CD4-positive, alpha-beta T cell treated with Interleukin-17A for 1 hour (primary cell): ENCODE measurements at places on chromosomes 16 and 17.

GRCh38 chr16:67931712-67932461 lies at the start of gene CTRL:
TSS of gene CTRL (minus strand) at chr16:67931862. CDS start at chr16:67931852, 10 bp downstream.
- DNase-seq: no peak

GRCh38 chr17:20092261-20092867 lies 83.2 kb downstream of the SPECC1 start:
- no peak for DNase-seq

DNA sequence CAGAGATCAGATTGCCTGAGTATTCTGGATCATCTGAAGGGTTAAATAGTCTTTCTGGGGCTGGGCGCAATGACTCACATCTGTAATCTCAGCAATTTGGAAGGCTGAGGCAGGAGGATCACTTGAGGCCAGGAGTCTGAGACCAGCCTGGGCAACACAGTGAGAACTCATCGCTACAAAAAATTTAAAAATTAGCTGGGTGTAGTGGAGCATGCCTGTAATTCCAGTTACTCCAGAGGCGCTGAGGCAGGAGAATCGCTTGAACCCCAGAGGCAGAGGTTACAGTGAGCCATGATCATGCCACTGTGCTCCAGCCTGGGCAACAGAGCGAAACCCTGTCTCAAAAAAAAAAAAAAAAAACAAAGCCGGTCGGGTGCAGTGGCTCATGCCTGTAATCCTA lies 15.7 kb downstream of the MVP start:
- no peak for DNase-seq

- no peak for DNase-seq
Measured at GRCh38 chr17:41559548-41559947, 12.3 kb downstream of the KRT9 start.

DNA sequence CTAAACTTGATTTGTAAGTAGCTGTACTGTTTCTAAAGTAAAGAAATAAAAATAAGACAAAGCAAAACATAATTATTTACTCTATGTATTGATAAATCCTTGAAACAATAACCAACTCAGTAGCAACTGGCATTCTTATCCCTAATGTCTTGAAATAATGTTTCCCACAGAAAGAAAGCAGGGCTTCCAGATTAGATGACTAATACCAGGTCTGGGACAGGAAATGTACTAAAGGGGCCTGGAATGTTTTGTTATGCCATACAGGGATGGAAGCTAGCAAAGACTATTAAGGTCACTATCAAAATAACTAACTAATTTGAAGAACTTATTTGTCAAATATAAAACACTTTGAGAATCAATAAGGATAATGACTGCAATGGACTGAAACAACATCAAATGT lies 82.1 kb downstream of the CFDP1 start:
- no peak for DNase-seq

- no peak for DNase-seq
Measured at GRCh38 chr16:81442220-81442915, 2.2 kb upstream of the CMIP start.

GRCh38 chr17:40290629-40291280 lies 3.1 kb downstream of the CDC6 start:
- DNase-seq: peak; percentile 67

GRCh38 chr17:48453447-48453846 lies 23.4 kb upstream of the SKAP1 start:
- DNase-seq: peak; percentile 70

- DNase-seq: no peak
Measured at GRCh38 chr16:10862438-10862837, 14.6 kb upstream of the CIITA start.

DNA sequence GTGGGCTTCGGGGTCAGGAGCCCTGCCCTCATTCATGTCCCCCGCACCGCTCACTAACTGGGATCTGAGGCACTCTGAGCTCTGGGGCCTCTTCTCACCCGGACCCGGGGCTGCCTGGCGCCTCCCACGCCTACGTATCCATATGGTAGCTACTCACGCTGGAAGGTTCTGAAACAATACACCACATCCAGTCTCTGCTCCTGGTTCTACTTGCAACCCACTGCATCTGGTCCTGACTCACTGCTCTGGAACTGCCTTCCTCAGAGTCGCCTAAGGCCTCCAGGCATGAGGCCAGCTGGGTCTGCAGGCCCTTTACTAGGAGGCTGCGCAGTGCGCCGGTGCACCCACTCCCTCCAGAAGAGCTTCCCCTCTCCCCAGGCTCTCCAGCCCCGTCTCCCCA lies 18.1 kb downstream of the USP36 start:
- no peak for DNase-seq

DNA sequence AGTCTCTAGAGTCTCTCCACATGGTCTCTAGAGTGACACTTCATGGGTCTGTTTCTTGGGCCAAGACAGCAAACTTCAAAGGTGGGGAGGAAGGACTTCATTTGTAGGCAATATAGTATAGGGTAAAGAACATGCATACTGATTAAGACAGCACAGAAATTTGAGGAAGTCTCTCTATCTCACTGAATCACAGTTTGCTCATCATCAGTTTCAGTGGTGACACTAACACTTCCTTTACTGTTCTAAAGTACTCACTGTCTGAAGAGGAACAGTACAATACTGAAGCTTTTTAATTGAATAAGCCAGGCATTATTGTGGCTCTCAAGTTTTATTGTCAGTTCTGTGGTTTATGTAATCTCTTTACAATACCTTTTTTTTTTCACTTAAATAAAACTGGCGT lies 656.4 kb upstream of the CDH8 start:
- no peak for DNase-seq

DNA sequence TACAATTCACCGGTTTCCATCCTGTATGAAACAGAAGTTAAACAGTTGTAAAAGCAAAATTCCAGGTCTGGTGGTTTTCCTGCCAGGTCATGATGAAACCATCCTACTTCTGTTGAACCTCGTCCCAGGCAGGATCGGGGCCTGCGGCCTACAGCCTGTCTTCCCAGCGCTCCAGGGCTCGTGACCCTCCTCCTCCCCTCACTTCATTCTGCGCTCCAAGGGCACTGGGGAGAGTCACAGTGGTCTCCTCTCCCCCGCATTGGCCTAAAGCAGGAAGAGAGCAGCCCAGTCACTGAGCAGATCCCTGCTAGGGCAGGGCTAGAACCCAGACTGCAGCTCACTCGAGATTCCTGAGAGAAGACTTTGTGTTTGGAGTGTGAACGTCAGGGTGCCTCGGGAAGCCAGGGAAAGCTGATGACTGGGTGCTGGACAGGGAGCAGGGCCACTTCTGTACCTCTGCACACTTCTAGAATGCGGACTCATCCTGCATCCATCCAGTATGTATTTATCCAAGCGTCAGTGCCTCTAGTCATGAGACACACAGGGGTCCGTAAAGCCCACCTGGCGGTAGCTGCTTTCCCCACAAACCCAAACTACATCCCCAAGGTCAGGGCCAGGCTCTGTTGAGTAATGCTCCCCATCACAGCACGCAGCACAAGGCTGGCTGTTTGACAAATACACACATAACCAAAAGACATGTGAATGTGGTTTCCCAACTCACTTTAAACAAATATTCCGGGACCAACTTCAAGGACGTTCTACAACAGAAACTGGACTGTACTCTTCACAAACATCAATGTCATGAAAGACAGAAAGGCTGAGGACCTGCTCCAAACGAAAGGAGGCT lies 1.7 kb upstream of the ITGAE start:
- DNase-seq: no peak

DNA sequence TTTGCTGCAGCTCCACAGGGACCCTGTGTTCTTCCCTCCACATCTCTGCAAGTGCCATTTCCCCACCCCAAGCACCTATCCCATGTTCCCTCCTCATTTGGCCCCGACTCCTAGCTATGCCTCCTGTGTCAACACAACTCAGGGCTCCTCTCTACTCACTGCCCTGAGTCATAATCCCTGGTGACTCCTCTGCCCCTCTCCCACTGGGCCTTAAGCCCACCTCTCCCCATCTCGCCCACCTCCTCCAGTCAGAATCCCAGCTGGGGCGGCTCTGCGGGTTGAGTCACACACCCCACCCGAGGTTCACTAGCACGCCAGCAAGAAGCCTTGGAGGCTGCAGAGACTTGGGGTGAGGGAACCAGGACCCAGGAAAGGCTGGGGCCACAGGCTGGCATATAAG lies 346.2 kb downstream of the FOXL1 start:
- no peak for DNase-seq

DNA sequence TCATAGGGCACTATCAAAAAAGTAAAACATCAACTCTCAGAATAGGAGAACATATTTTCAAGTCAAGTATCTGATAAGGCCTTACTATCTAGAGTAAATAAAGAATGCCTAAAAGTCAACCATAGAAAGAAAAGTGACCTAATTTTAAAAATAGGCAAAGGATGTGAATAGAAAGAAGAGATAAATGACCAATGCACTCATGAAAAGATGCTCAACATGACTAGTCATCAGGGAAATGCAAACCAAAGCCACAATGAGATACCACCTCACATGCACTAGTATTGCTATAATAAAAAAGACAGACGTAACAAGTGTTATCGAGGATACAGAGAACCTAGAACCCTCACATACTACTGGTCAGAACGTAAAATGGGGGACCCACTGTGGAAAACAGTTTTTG lies 90.8 kb downstream of the DYNLRB2 start:
- no peak for DNase-seq

- DNase-seq: peak; percentile 75
Measured at GRCh38 chr16:69286941-69287713, 24.0 kb upstream of the VPS4A start.

DNA sequence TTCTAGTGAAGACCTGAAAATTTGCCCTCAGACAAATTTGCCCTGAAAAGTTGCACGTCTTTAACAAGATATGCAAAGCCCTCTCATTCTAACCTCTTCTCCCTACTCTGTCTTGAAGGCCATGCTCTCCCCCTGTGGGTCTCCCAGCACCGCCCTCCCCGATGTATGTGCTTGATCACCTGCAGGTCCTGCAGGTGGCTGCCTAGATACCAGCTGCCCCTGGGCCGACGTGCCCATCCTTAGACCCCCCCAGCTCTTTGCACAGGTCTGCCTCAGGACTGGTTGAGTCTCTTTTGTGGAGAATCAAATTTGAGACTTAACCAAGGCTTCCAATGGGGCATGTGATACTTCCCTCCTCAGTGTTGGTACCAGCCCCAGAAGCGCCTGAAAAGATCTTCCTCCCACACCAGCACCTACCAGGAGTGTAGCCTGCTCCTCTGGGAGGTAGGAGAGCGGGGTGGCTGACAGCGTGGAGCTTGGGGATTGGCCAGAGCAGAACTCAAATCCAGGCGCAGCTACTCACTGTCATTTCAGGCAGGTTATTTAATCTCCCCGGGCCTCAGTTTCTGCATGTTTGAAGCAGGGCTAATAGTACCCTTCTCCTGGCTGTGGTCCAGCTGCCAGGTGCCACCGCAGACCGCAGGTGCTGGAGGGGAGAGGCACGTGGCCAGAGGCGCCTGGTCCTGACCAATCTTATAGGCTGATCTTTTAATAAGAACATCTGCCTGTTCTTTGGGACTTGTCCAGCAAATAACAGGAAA lies 4.5 kb upstream of the MRPL38 start:
- no peak for DNase-seq

- no peak for DNase-seq
Measured at GRCh38 chr16:19911204-19911603, 26.6 kb upstream of the GPRC5B start.

- no peak for DNase-seq
Measured at GRCh38 chr17:56158915-56159825, 5.9 kb downstream of the ANKFN1 start.

- DNase-seq: no peak
Measured at GRCh38 chr17:76056882-76057281, 15.4 kb downstream of the SRP68 start.

GRCh38 chr17:59620518-59621259 lies 994 bp downstream of the CLTC start:
- DNase-seq: peak; percentile 72

- no peak for DNase-seq
Measured at GRCh38 chr17:33210285-33210684, 82.8 kb downstream of the ASIC2 start.

DNA sequence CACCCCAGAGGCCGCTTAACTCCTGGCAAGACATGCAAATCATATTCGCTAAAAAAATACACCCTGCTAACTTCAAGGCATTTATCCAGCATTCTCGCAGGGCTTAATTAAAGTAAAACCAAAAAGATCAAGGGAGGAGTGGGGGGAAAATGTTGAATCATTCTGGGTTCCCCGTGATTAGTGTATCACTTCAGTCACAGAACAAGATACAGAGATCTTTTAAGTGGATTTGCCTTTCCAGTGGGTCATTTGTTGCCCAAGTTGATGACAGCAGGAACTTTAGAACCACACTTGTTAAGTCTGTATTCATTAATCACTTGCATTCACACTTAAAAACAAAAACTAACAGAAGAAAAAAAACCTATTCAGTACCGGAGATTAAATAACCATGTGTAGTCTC lies 17.3 kb downstream of the CRYBA1 start:
- DNase-seq: no peak

DNA sequence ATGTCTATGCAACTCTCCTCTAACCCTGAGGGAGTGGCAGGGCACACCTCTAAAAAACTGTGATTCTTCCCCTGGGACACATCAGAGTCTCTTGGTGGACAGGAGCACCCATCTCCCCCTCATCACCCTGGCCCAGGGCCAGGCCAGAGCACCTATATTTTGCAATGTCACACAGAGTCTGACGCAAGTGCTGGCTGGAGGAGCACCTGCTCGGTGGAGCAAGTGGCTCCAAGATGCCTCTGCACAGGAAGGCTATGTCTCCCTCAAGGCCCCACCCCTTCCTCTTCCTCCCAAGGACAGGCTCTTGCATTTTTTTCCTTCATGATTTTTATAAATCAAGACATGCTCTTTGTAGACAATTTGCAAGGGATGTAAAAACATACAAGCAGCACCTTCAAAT lies 13.3 kb downstream of the SNN start:
- no peak for DNase-seq

- no peak for DNase-seq
Measured at GRCh38 chr17:36214918-36215317, 4.1 kb downstream of the CCL4L2 start.

DNA sequence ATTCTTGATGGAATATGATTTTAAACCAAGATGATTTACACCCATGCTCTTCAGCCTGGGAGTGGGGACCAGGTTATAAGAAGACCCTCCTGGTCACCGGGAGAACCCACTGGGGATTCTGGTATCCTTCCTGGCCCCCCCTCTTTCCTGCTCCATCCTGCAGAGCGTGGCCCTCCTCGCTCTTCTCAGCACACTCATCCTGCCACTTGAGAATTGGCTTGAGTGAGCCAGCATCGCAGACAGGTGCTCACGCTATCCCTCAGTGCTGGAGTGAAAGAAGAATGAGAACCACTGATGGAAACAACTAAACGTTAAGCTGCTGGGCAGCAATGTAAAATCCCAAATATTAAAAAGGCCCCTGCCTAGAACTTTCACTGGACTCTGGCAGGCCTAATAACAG lies 98.0 kb downstream of the CYTH1 start:
- no peak for DNase-seq

GRCh38 chr16:49640581-49640980 lies 215.3 kb downstream of the ZNF423 start:
- no peak for DNase-seq

GRCh38 chr17:71846561-71847110 lies 274.2 kb upstream of the SOX9 start:
- DNase-seq: no peak

GRCh38 chr16:48534601-48535340 lies 75.2 kb downstream of the N4BP1 start:
- DNase-seq: no peak

GRCh38 chr17:46264456-46265198 lies 30.3 kb upstream of the LRRC37A start:
- peak; percentile 28 for DNase-seq

- no peak for DNase-seq
Measured at GRCh38 chr16:8611886-8612600, 9.5 kb upstream of the METTL22 start.

- DNase-seq: no peak
Measured at GRCh38 chr17:29136998-29137730, 43.0 kb downstream of the MYO18A start.
